ENCODE measurements at places on chromosomes 7 and 10. TPM values are rescaled to one million over a fixed set of nuclear protein-coding genes. Genes with fewer than 3 reads are reported as not detected.

DNA sequence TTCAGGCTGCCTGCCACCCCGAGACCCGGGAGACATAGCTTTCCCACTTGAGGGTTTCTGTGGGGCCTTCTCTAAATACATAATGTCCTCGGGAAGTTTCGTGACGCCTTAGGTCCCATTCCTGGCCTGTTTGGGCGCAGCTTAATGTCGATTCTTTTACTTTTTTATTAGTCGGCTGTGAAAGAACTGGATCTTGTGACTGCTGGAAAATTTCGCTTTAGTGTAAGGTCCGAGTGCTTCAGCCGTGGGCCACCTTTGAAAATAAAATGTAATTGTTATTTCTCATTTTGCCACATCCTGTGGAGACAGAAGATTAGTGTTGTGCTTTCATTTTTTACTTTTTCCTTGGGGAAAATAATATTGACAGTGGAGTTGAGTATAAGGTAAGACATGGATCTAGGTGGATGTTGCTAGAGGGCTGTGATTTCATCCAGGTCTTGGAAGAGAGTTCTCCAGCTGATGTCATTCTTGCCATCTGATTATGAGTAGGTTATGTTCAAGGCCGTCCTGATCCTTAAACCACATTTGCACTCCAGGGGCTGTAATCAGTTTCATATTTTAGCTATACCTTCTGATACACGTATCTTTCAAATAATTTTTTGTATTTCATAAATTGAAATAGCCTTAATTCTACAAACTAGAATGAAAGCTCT is 830 bp downstream of the RAB18 start:
- no peak for DNase-seq
- no peaks in the 10 kb centered on the region for H3K36me3 ChIP-seq
- H3K27ac ChIP-seq, result peak overlapping the region; percentile 79
- peak overlapping the region; percentile 93 for H3K4me3 ChIP-seq
- H3K4me1 ChIP-seq, result no peaks in the 10 kb centered on the region
- H3K27me3 ChIP-seq, result no peaks in the 10 kb centered on the region

DNA sequence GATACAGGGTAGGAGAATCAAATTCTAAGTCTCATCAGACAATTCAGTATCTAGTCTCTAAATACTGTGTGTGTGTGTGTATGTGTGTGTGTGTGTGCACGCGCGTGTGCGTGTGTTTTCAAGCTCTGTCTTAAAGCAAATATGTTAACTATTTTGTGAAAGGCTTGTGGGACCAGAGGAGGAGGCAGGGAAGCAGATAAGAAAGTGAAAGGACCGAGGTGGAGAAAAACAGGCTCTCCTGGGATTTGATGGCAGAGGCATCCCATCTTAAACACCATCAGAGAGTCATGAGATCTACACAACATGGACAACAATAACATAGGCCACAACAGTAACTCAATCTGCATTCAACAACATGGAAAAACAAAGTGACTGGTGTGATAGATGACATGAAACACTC is 67.1 kb downstream of the PIP4K2A start:
- H3K36me3 ChIP-seq, result no peaks in the 10 kb centered on the region
- no peaks in the 10 kb centered on the region for H3K27me3 ChIP-seq
- no peak overlapping the region for H3K27ac ChIP-seq
- DNase-seq, result no peak
- H3K4me1 ChIP-seq, result peaks cover 24% of the 10 kb centered on the region
- H3K4me3 ChIP-seq, result no peak overlapping the region

- no peak overlapping the region for H3K27ac ChIP-seq
- DNase-seq, result no peak
- H3K27me3 ChIP-seq, result no peaks in the 10 kb centered on the region
Measured at GRCh38 chr10:2120746-2121145, 383.4 kb upstream of the ADARB2 start.

DNA sequence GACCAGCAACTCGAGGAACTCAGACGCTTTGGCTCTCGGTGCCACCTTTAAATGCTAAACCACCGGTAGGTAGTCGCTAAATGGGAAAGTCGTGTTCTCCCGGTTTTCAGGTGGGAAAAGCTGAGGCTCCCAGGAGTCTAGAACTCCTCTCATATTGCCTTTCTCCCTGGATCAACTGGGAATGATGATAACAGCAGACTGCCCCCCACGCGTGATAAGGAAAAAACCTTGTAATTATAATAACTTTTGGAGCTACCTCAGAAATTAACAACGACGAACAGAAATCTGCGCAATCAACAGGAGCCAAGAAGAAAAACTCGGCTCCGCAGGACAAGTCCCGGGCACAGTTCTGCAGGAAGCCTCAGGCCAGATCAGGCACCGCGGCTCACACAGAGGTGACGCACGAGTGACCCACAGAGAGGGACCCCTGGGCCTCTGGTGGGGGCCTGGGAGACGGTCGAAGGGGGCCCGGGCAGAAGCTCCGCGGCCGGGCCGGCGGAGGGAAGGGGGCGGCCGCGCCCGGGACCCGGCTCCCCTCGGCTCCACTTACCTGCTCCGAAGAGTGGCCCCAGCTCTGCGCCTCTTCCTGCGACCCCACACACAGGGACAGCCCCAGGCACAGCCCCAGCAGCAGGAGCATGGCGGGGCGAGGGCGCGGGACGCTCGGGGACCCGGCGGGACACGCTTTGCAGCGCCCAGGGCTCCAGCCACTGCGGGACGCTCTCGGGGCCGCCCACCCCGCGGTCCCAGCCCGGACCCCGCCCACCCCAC is at the start of gene ITIH5:
Gene ITIH5 (minus strand): TSS at position 714 of the 771 bp plus-strand sequence. CDS start 74 bp downstream, at position 640.
- H3K4me1 ChIP-seq, result peaks cover 12% of the 10 kb centered on the region
- H3K4me3 ChIP-seq, result peak within 1 kb of the TSS; percentile 56
- H3K27ac ChIP-seq, result no peak within 1 kb of the TSS
- H3K27me3 ChIP-seq, result no peaks in the 10 kb centered on the region

DNA sequence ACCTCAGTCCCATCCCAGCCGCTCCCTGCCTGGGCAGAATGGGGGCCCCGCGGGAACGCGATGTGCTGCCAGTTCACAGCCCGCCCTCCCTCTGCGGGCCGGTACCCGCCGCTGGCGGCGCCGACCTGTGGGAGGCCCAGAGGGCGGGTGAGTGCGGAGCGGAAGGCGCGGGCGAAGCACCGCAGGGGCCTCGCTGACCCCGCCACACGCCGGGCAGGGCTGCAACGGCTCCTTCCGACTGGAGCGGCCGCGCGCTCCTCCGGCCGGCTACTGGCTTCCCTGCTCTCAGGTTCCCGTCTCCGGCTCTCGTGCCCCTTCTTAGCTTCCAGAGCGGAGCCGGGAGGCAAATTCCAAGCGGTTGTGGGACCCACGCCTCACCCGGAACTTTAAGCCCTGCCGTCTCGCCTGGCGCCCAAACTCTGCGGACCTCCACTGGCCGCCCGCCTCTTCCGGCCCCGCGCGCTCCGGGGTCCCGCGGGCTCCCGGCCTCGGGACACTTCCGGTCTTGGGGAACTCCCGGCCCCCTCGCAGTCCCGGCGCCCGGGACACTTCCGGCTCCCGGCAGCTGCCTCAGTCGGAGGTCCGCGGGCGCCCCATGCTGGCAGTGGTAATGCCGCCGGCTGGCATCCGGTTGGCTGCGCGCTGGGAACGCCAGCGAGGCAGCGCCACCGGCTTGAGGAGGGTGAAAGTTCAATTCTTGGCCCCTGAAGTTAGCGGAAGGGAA is at the start of gene CYREN:
Gene CYREN (minus strand): TSS at position 434 of the 724 bp plus-strand sequence. CDS start 1,785 bp downstream, outside the sequence.
- H3K27me3 ChIP-seq, result no peaks in the 10 kb centered on the region
- DNase-seq, result peak; percentile 94
- H3K4me3 ChIP-seq, result peak within 1 kb of the TSS; percentile 73
- H3K36me3 ChIP-seq, result no peaks in the 10 kb centered on the region
- H3K4me1 ChIP-seq, result peaks cover 16% of the 10 kb centered on the region

DNA sequence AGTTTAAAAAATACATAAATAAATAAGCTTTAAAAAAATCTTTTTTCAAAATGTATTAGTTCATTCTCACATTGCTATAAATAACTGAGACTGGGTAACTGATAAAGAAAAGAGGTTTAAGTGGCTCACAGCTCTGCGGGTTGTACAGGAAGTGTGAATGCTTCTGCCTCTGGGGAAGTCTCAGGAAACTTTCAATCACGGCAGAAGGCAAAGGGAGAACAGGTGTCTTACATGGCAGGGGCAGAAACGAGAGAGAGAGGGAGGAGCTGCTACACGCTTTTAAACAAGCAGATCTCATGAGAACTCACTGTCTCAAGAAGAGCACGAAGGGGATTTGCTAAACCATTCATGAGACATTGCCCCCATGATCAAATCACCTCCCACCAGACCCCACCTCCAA is 114.6 kb downstream of the DNAJC1 start:
- H3K36me3 ChIP-seq, result no peaks in the 10 kb centered on the region
- H3K4me3 ChIP-seq, result no peak overlapping the region
- DNase-seq, result no peak
- no peaks in the 10 kb centered on the region for H3K4me1 ChIP-seq

DNA sequence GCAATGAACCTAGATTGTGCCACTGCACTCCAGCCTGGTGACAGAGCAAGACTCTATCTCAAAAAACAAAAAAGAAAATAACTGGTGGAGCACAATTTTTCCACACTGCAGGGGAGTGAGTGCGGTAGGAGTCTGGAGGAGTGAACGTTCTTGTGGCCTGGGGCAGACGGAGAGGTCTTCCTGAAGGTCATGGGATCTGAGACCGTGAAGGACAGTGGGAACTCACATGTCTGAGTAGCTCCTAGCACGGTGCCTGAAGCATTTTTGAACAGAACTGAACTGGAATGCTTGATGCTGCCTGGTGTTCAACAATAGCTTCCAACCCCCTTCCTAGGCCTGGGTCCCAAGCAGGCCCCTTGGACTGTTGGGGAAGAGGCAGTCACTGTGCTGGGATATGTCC is 84.3 kb upstream of the PODXL start:
- no peak for DNase-seq
- H3K4me3 ChIP-seq, result no peak overlapping the region
- H3K4me1 ChIP-seq, result peaks cover 5% of the 10 kb centered on the region

- H3K27me3 ChIP-seq, result no peaks in the 10 kb centered on the region
- DNase-seq, result no peak
- H3K36me3 ChIP-seq, result no peaks in the 10 kb centered on the region
- no peak overlapping the region for H3K4me3 ChIP-seq
Measured at GRCh38 chr10:75508239-75508813, 76.9 kb downstream of the LRMDA start.

- no peaks in the 10 kb centered on the region for H3K36me3 ChIP-seq
- H3K4me1 ChIP-seq, result peaks cover 37% of the 10 kb centered on the region
- peak overlapping the region; percentile 58 for H3K27ac ChIP-seq
- no peak overlapping the region for H3K4me3 ChIP-seq
- no peak for DNase-seq
Measured at GRCh38 chr7:28140979-28141378, 39.6 kb downstream of the JAZF1 start.

Gene SAP25
- total RNA-seq, result 29.9 TPM

Gene FIS1
- total RNA-seq, result 228 TPM

Gene MKX
- 1.7 TPM for total RNA-seq

Gene CYP2E1
- 9.6 TPM for total RNA-seq

Gene GARIN1A
- 46.8 TPM for total RNA-seq

Gene MRC1
- total RNA-seq, result 29.5 TPM
